Caudate nucleus (tissue), 63 donors: ENCODE measurements at places on chromosomes 11 and 22.
A peak's percentile ranks its signal among the peaks of the same experiment; 100 is the strongest.

DNA sequence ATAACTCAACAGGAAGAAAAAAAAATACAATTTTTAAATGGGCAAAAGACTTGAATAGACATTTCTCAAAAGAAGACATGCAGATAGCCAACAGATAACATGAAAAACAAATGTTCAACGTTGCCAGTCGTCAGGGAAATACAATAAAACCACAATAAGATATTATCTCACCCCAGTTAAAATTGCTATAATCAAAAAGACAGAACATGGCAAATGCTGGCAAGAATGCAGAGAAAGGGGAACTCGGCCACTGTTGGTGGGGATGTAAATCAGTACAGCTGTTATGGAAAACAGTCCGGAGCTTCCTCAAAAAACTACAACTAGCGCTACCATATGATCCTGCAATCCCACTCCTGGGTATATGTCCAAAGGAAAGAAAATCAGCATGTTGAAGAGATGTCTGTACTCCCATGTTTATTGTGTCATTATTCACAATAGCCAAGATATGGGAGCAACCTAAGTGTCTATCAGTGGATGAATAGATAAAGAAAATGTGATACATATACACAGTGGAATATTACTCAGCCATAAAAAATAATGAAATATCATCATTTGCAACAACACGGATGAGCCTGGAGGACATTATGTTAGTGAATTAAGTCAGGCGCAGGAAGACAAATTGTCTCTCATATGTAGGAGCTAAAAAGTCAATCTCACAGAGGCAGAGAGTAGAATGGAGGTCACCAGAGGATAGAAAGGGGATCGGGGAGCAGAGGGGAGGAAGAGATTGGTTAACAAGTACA, 12.2 kb upstream of the CYTH4 start:
- DNase-seq: no peak

DNA sequence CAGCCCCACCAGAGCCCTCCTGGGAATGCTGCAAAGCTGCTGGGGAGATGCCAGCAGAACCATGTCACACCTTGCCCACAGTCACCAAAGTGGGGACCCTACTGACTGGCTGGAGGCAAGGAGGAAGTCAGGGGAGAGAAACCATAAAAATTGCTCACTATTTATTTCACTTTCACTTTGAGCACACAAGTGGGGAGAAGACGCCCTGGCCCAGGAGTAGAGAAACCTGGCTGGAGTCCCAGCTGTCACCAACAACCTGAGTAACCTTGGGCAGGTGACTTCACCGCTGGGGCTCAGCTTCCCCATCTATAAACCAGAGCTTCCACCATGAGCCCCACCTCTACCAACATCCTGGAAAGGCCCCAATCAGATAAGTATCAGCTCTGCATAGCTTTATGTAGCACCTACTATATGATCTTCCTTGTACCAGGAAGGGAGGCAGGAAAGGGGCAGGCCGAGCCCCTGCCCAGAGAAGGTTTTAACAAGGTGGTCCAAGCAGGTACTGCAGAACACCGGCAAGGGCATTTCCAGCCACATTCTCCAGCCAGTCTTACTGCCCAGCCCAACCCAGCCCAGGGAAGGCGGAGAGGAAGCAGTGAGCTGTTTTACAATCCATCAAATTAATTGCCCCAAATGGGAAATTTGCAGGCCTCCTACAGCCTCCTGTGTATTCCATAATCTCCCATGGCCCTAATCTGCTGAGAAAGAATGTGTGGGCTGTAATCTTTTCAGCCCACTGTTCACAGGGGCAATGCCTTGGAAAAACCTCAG, 27.6 kb downstream of the PLEKHA7 start:
- no peak for DNase-seq

GRCh38 chr11:103875855-103876510, 160.5 kb upstream of the DDI1 start:
- DNase-seq: no peak

DNA sequence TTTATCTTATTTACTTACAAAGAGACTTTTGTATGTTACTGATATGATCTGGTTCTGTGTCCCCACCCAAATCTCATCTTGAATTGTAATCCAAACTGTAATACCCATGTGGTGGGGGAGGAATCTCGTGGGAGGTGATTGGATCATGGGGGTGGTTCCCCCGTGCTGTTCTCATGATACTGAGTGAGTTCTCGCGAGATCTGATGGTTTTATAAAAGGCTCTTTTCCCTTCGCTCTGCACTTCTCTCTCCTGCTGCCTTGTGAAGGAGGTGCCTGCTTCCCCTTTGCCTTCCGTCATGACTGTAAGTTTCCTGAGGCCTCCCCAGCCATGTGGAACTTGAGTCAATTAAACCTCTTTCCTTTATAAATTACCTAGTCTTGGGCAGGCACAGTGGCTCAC, 42.4 kb upstream of the WNT7B start:
- DNase-seq: no peak

DNA sequence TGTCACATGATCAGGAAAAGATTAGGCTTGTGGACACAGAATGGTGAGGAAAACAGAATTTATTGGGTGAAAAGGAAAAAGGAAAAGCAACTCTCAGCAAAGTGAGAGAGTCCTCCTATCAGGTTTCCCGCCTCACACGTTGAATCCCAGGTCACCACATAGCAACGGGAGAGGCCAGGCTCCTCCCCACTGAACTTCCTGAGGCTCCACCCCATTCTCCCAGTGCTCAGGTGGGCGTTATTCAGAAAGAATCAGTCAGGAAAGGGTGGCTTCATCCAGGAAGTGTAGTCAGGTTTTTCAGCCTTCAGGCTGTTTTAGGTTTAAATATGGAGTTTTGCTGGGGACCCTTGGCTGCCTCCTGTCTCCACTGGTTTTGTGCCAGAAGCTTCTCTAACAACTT, 66.9 kb downstream of the SPON1 start:
- DNase-seq: no peak

- no peak for DNase-seq
Measured at GRCh38 chr11:121344824-121345223, 52.3 kb downstream of the SC5D start.

DNA sequence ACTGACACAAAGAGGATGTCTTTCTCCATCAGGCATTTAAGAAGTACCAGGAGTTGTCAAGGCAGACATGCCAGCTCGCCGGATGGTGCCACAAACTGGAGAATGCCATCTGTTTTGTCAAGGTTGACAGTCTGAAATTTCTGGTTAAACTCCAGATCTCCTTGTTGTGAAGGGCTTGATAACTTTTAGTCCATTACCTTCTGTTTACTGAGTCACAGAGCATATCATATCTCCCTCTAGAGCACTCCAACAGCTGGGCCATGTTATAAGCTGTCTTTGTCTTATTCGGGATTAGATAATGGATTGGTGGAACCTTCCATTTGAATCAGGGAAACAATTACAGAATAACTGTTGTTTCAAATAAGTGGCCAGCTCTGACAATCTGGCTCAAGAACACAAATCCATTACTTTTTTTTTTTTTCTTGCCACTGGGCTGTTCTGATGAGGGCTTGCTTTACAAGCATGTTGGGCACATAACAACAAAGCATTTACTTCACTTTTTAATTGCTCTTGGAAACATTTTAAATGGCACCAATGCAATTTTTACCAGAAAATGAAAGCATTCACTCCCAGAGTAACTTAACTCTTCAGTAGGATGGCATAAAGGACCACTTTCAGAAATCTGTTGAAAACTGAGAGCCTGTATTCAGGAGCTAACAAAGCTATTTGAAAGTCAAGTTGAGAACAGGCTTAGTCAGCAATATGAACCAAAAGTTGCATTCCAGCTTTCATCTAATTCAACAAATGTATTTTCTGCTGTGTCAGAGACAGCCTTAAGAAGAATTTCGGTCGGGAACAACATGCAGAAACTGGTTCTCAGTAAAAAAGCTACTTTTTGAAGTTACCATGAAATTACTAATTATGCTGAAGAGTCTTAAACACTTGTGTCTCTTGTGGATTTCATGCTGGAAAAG, 227.6 kb upstream of the PITPNB start:
- no peak for DNase-seq

DNA sequence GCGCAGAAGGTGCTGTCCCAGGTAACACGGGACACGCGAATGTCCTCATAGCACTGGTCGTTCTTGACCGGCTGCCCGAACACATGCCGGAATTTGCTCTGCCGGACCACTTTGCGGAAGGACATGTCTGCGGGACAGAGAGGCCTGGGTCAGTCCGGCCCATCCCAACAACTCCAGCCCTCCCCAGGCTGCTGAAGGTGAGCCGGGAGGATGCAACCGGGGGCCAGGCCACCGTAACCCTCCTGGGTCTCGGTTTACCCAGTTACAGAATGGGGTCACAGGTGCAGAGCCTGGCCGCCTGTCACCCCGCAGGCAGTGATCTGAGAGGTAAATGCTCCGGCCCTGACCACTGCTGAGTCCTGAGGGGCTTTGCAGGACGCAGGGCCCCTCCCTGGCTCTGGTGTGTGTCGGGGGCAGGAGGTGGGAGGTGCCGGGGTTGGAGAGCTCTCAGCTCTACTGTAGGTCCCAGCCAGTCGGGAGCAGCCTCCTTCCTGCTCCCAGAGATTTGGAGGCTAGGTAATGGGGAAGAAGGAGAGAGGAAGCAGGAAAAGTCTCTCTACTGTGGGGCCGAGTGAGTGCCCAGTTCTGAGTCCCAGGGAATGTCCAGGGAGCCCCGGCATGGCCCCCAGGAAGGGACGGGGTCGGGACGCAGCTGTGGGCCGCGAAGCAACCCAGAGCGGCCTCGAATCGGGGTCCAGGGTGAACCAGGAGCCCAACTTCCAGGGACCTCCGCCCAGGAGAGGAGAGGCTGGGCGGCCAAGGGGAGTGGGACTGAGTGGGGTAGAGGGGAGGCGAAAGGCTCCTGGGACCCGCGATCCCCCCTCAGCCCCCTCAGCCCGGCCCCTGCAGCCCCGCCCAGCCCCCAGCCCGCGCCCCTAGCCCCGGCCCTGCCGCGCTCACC, 522 bp downstream of the CORO1B start:
- DNase-seq: no peak

GRCh38 chr11:77590194-77590782, 535 bp downstream of the AQP11 start:
- DNase-seq: peak; percentile 72

- no peak for DNase-seq
Measured at GRCh38 chr11:23280088-23280487, 419.8 kb upstream of the CCDC179 start.

- no peak for DNase-seq
Measured at GRCh38 chr11:78203184-78203583, 14.5 kb downstream of the USP35 start.

GRCh38 chr11:67504950-67505581, at the start of gene PITPNM1:
PITPNM1 (minus strand) TSS chr11:67505363; CDS start chr11:67504180, 1,183 bp downstream.
- peak; percentile 33 for DNase-seq

- no peak for DNase-seq
Measured at GRCh38 chr22:29872144-29872893, 10.7 kb upstream of the MTMR3 start.

GRCh38 chr22:46366327-46366731, 30.8 kb downstream of the TRMU start:
- no peak for DNase-seq

DNA sequence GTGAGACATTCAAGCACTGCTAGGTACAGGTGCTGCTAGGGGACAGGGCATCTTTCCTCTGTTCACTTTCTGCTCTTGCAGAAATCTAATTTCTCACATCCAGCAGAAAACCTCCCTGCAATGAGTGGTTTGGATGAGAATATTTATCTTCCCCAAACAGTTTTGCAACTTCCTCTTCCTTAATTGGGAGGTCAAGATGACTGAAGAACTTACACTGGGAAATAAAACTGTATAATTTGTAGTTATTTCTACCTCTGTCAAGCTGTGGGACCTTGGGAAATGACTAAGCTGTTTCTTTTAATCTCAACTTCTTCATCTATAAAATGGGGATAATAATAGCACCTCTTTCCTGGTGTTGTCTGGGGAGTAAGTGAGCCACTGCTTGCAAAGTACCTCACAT, 69.8 kb downstream of the PRR5L start:
- no peak for DNase-seq

GRCh38 chr22:33723915-33724314, 196.4 kb downstream of the LARGE1 start:
- DNase-seq: no peak

- no peak for DNase-seq
Measured at GRCh38 chr11:26987731-26988130, 6.2 kb upstream of the FIBIN start.

- DNase-seq: no peak
Measured at GRCh38 chr11:10990160-10990559, 132.3 kb upstream of the ZBED5 start.

- DNase-seq: no peak
Measured at GRCh38 chr11:8328848-8329330, 65.2 kb upstream of the LMO1 start.

- DNase-seq: no peak
Measured at GRCh38 chr11:46480909-46481308, 89.3 kb upstream of the CHRM4 start.

- no peak for DNase-seq
Measured at GRCh38 chr11:3955299-3955665, 99.8 kb downstream of the STIM1 start.

DNA sequence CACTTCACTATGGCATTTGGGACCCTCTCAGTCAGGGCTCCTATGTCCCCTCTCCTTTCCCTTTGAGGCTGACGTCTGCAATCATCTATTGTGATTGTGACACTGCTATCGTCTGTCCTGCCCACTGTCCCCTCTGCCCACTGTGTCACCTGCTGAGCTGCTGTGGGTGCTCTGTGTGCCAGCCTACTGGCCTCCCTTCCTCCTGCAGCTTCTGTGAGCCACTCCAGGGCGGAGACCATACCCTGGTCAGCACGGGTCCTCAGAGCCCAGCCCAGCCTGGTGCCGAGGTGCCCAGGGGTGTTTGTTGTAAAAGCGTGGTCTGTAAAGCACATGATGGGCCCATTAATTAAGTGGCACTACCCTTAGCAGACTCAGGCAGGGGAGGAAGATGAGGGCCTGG, 29.4 kb downstream of the MPPED1 start:
- DNase-seq: no peak
